Umbilical cord (tissue), 2 donors: ENCODE measurements at places on chromosomes 2 and 18. TPM values are rescaled to one million over a fixed set of nuclear protein-coding genes. Genes with fewer than 3 reads are reported as not detected.

- no peak for DNase-seq
These were observed 23.7 kb downstream of the LBH start for GRCh38 chr2:30255026-30255425.

DNA sequence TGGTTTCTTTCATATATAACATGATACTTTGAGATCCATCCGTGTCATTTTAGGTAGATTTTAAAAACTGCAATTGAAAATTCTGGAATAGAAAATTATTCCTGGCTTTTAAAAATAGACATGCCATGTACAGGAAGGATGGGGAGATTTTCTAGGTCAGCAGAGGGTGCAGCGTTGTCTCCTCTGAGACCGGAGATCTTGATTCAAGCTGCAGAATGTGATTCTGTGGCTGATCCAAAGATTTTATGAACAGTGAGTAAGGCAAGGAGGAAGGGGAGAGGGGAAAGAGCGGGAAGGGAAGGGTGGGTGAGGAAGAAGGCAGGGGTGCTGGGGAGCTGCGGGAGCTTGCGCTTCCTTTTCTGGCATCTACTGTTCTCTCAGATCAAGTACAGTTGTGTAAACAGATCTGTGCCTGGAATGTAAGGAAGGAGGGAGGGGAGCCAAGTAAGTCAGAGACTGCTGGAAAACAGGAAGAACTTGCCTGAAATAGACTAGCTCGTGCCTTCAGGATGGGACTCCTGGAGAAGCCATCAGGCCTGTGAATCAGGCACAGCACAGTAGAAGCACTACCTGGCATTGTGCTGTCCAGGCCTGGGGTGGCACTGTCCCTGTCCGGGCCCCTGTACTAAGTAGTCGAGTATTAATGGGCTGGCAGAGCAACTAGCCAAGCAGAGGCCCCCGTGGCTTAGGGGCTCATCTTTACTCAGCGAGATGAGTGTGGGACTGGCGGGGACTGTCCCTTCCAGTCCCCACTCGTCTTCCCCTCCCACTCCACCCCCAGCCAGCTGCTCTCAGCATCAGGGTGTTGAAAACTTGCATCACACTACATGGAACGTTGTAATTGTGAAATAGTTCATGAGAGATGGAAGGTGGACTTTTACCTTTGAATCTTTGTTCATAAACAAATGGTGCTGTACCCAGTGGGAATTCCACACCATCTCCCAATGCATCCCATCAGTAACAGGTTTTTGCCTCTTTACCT is 163.5 kb downstream of the UXS1 start:
- DNase-seq: peak; percentile 92

The KLHL41 gene
- 0.72 TPM for total RNA-seq

- DNase-seq: no peak
These were observed 905.6 kb downstream of the TMEM182 start for GRCh38 chr2:103667335-103667884.

The ARHGAP15 gene
- 54.2 TPM for total RNA-seq

The HOXD9 gene
- total RNA-seq: 1.9 TPM

DNA sequence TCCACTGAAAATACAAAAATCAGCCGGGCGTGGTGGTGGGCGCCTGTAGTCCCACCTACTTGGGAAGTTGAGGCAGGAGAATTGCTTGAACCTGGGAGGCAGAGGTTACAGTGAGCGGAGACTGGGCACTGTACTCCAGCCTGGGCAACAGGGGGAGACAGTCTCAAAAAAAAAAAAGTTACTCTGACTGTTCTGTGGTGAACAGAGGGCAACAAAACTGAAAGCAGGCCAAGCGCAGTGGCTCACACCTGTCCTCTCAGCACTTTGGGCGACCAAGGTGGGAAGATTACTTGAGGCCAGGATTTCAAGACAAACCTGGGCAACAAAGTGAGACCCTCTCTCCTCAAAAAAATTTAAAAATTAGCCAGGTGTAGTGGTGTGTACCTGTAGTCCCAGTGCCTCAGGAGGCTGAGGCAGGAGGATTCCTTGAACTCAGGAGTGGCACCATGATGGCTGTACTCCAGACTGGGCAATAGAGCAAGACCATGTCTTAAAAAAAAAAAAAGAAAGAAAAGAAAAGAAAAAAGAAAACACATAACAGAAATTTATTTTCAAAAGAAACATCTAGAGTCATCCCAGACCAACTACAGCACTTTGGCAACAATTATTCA is 13.6 kb upstream of the RTN4 start:
- DNase-seq: no peak

The CDH7 gene
- total RNA-seq: 6.5 TPM

GRCh38 chr2:209911486-209911885 is 91.0 kb upstream of the RPE start:
- DNase-seq: no peak

- peak; percentile 23 for DNase-seq
These were observed 218.1 kb downstream of the WDR7 start for GRCh38 chr18:56869189-56869777.

DNA sequence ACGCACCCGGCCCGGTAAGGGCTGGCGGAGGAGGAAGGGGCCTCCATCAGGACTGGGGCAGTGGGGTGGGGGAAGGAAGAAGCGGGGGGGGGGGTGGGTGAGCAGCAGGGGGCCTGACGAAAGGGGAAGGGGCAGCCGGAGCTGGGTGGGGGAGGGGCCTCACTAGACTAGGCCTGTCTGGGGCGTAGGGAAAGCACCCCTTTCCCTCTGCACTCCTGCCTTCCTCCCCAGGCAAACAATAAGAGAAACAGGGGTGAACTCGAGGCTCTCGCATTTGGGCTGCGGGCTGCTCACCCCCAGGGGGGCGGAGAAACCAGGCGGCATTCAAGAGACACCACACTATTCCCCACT is 82.7 kb upstream of the POMC start:
- no peak for DNase-seq

- no peak for DNase-seq
These were observed 60.5 kb upstream of the PMAIP1 start for GRCh38 chr18:59839246-59839645.

DNA sequence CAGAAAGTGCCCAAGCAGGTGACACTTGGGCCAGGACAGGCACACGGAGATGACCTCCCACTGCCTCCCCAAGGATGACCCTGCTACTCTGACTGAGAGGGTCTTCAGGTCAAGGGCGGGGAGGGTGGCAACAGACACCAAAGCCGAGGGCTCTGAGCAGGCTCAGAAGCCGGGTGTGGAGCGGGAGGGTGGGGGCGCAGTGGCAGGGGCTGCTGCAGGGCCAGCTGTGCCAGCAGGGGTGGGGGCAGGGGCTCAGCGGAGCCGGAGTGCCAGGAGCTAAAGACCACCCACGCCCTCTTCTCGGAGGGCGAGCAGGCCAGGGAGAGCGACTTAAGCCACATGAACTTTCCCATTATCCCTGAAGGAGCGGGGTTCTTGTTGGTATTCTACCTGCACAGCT is 93.3 kb upstream of the MBOAT2 start:
- no peak for DNase-seq

The PSMA8 gene
- 6.3 TPM for total RNA-seq

- DNase-seq: peak; percentile 80
These were observed 67.3 kb upstream of the UPP2 start for GRCh38 chr2:158034198-158034866.

The CRACDL gene
- total RNA-seq: 1.9 TPM

The MC5R gene
- 1.7 TPM for total RNA-seq

- no peak for DNase-seq
These were observed 6.5 kb upstream of the RAX start for GRCh38 chr18:59279722-59280121.

DNA sequence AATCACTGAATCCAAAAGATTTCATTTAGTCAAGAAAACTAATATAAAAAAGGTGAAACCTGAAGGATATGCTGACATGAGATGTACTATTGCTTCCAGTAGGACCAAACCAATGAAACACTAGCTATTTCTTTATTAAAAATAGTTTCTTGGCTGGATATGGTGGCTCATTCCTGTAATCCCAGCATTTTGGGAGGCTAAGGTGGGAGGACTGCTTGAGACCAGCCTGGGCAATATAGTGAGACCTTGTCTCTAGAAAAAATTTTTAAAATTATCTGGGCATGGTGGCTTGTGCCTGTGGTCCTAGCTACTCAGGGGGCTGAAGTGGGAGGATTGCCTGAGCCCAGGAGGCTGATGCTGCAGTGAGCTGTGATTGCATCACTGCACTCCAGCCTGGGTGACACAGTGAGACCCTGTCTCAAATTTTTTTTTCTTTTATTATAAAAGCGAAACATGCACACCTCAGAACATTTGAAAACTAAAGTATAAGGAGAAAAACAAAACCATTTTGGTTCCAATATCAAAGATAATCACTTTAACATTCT is 266.2 kb downstream of the TGIF1 start:
- DNase-seq: no peak

The VPS54 gene
- total RNA-seq: 35.6 TPM

The STON1 gene
- total RNA-seq: 164 TPM

GRCh38 chr2:73297151-73297559 is 3.8 kb upstream of the EGR4 start:
- no peak for DNase-seq

GRCh38 chr2:70115646-70116442 is 28.6 kb downstream of the PCBP1 start:
- DNase-seq: no peak

- no peak for DNase-seq
These were observed 35.6 kb downstream of the CYB5A start for GRCh38 chr18:74256190-74256589.

- DNase-seq: no peak
These were observed 131.3 kb downstream of the CTIF start for GRCh38 chr18:48669991-48670750.

GRCh38 chr2:151027151-151027550 is 234.5 kb downstream of the RBM43 start:
- peak; percentile 51 for DNase-seq

The BARD1 gene
- total RNA-seq: 63.3 TPM

- no peak for DNase-seq
These were observed 76.7 kb downstream of the LRP2 start for GRCh38 chr2:169285531-169286235.

GRCh38 chr2:101200676-101201075 is 49.5 kb upstream of the TBC1D8 start:
- no peak for DNase-seq

GRCh38 chr2:64212346-64212745 is 68.1 kb upstream of the PELI1 start:
- DNase-seq: peak; percentile 38

The ARPC2 gene
- total RNA-seq: 158 TPM

The NEUROD1 gene
- total RNA-seq: 5.3 TPM

- DNase-seq: no peak
These were observed 17.5 kb upstream of the PKDCC start for GRCh38 chr2:42030200-42030759.

DNA sequence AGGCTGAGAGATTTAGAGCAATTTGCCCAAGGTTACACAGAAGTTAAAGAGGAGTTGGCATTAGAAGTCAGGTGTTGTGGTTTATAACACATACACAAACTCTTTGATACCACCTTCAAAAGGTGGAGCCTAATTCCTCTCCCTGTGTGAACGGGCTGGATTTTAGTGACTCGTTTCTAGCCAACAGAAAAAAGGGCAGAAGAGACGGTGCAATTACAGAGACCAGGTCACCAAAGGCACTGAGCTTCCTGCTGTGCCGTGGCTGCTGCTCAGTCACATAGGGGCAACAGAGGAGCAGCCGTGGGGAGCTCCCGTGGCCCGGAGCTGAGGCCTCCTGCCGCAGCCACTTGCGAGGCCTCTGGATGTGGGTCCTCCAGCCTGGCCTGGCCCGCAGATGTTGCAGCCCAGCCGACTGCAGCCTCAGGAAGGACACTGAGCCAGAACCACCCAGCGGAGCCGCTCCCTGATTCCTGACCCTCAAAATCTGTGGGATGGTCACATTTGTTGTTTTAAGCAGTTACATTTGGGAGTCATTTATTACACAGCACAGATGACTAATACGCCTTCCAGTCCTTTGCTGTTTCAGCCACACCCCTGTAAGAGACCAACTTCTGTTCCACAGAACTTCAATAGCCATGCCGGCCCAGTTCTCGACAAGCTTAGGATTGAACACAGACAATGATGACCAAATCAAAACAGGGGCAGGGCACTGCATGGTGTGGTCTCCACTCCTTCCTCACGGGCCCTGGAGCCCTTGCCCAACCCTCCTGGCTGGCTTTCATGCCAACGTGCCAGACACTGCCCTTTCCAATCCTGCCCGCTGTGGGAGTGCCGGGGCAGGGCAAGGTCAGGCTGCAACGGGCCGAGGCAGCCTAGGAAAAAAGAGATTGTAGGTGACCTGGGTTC is 17.1 kb downstream of the EDAR start:
- DNase-seq: no peak

DNA sequence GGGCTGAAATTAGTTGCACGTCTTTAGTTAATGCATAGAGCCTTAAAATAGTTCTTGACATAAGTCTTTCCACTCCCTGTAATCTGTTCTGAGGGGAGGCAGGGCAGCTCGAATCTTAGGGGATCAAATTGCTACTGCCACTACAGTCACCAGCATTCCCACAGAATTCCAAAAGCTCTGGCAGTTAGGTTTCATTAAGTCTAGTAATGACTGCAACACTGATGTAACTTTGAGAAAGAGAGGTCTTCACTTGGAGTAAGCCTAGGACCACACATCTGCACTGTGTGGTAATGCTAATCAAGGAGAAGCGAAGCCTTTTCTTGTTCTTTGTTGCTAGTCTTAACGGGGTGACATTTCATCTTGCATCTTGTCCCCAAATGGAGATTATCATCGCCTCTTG is 19.3 kb upstream of the NCK2 start:
- no peak for DNase-seq

The C2orf80 gene
- total RNA-seq: not detected

- no peak for DNase-seq
These were observed 67.1 kb upstream of the MSTN start for GRCh38 chr2:190129421-190130199.

GRCh38 chr2:218607436-218608115 is at the start of gene PLCD4:
TSS of gene PLCD4 (plus strand) at chr2:218607899. CDS start at chr2:218615740, 7,841 bp downstream.
- peak; percentile 85 for DNase-seq

The CLEC4F gene
- total RNA-seq: not detected

DNA sequence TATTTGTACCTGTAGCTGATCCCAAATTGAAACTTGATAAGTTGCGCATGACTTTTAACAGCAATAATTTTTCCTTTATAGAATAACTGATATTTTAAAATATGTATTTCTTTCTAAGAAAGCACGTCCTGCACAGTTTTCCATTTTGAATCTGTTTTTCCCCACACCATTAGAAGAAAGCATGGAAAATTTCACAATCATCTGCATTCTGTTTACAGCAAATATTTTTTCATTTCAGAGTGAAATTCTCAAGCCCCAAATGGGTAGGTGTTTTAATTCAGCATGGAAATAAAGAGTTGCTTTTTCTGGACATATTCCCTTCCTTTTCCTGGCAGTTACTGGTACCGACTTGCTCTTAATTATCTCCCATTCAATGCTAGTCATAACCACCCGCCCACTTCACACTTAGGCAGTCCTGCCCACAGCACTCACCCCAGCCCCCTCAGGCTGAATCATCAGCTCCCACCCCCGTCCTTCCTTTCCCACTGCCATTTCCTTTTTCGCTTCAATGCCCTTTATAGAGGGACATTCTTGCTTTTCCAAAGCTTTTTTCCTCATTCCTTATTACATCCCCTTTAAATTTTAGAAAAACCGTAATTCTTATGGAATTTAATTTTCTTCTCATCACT is 89.2 kb upstream of the GLS start:
- DNase-seq: peak; percentile 52

The PLGLB1 gene
- 7.7 TPM for total RNA-seq

GRCh38 chr2:226791056-226791486 is 8.5 kb downstream of the IRS1 start:
- peak; percentile 78 for DNase-seq

DNA sequence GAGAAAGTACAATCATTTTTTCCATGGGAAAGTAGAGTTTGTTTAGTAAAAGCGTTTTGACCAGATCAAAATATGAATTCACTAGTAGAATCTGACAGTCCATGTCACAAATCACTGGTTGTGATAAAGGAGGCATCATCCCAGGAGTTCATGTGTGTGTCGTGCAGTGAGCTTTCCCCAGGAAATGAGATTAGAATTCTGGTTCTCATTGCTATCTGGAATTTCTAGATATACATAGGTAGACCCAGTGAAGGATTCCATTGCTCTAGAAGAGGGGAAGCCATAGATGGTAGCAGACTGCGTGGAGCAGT is 206.6 kb downstream of the NCK2 start:
- DNase-seq: no peak
